ENCODE measurements at places on chromosomes 6 and 20.

DNA sequence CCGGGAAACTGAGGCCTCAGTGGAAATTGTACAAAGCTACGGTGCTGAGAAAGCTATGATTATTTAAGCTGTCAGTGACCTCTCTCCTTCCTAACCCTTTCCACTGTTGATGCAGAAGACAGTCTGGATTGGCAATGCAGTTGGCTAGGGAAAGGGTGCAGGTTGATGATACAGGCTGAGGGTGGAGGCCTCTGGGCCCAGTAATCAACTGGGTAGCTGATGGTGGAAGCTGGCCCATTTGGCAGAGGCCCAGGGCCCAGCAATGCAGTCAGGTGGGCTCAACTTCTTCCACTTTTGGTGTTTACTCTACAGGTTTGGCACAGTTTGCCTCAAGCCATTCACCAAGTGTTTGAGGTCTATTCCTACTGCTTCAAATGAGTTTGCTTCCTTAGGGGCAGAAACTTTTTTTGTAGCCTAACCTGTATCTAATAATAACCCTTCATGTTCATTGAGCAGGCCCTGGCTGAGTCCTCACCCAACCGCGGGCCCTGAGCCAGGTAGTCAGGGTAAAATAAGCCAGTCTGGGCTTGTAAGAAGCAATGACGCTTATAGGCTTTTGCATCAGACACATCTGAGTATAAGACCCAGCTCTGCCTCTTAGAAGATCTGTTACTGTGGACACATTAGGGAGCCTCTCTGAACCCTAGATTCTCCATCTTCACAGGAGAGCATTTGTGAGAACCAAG lies 12.1 kb downstream of the BCL2L1 start:
- DNase-seq, result no peak

DNA sequence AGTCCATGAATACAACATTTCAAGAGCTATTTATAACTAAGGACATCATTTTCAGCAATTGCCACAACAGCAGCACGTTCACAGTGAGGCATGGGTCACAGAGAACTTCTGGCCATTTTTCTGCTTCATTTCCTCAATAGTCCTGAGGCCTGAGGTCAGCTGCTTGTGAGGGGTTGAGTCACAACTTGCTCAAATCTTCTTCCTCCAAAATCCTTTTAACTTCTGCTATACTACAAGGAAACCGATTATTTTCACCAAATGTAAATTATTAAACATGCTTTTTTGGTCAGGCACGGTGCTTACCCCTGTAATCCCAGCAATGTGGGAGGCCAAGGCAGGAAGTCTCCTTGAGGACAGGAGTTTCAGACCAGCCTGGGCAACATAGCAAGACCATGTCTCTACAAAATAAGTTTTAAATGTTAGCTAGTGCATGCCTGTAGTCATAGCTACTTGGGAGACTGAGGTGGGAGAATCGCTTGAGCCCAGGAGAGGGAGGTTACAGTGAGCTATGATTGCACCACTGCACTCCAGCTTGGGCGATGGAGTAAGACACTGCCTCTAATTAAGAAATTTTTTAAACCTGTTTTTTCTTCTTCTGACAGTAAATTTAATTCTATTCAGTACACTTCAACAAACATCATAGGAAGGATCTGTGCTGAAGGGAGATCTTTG lies 11.1 kb upstream of the SLC16A10 start:
- peak; percentile 73 for DNase-seq

GRCh38 chr6:14309516-14309915 lies 191.9 kb downstream of the CD83 start:
- DNase-seq, result no peak

- DNase-seq, result no peak
Measured at GRCh38 chr6:161237176-161237575, 36.7 kb downstream of the AGPAT4 start.

GRCh38 chr6:143843677-143843999 lies 500 bp downstream of the LTV1 start:
- peak; percentile 30 for DNase-seq

DNA sequence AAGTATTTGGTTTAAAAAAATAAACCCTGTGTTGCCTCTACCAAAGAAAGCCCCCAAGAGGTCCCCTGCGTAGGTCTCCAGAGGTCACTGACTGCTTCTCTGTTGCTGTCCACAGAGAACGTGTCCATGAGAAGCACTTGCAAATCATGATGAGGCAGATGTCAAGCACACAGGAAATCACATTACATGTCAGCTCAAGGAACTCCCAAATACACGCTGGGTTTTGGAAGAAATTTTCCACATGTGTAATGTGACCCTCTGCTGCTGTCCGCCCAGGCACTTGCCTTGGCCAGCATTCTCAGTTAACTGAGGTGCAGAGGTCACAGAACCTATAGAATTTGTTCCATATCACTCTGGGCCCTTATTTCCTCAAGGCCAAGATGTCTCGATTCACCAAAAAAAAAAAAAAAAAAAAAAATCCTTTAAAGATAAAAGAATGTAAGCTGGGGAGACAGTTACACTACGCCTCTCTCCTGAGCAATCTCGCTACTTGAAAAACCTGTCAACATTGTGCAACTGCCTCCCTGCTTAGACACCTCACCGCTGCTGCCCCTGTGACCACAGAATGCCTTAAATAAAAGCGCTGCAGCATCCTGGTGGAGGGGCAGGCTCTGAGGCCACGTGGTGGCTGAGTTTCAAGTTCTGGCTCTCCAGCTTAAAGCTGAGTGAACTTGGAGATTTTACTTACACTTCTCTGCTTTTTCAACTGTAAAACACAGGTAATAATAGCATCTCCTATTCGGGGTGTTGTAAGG lies 42.3 kb downstream of the SLC22A23 start:
- DNase-seq, result no peak

GRCh38 chr20:4775322-4776078 lies 53.8 kb downstream of the PRND start:
- no peak for DNase-seq

All from AML-193 (cell line).